Stimulated activated CD8-positive, alpha-beta memory T cell treated with anti-CD3 and anti-CD28 coated beads, Interleukin-12 subunit alpha, Interleukin-12 subunit beta, amount 100 ng/mL, for 4 hours (primary cell): ENCODE measurements at places on chromosomes 4 and X.

DNA sequence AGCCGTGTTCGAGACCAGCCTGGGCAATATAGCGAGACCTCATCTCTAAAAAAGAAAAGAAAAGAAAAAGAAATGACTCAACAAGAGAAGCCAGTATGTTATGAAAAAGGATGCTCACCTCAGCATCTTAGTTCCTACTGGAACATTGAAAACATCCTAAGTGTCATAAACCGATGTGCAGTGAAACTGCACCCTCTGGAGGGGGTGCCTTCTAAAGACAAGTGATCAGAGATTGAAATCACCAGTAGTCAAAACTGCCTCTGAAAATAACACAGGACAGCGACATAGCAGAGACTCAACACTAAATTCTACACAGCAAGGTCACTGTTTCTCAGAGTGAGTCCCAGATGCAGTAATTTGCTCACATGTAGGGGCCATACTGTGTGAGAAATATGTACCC, 28.0 kb upstream of the ATP6AP2 start:
- DNase-seq = no peak

GRCh38 chr4:65645185-65645584, 25.1 kb downstream of the EPHA5 start:
- DNase-seq = no peak

DNA sequence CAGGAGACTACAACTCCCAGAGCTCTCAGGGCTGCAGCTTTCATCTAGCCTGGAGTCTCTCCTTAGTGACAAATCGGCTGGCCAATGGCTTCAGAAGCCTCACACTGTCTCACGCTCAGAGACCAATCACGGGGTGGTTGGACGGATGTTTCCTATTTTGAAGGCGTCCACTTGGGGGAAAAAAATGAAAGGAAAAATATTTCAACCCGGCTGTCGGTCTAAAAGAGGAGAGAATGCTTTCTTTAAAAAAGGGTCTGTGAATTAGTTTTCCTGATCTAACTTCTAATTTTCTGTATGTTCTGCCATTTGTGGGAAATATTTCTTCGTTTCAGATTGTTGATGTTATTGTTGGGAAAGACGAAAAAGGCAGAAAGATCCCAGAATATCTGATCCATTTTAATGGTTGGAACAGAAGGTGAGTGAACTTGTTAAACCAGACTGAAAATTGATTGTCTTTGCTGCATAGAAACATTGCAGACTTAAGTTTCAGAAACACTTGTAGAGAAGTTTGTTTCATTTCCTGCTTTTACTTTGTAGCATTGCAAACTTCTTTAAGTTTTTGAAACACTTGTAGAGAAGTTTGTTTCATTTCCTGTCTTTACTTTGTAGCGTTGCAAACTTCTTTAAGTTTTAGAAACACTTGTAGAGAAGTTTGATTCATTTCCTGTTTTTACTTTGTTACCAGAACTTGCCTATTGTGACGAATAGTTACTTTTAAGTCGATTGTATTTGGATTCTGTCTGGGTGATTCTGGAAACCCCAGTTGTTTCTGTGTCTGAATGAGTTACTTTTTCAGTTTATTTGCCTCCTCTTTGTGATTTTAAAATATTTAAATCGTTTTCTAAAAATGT, 1.6 kb downstream of the MSL3 start:
- peak; percentile 41 for DNase-seq

DNA sequence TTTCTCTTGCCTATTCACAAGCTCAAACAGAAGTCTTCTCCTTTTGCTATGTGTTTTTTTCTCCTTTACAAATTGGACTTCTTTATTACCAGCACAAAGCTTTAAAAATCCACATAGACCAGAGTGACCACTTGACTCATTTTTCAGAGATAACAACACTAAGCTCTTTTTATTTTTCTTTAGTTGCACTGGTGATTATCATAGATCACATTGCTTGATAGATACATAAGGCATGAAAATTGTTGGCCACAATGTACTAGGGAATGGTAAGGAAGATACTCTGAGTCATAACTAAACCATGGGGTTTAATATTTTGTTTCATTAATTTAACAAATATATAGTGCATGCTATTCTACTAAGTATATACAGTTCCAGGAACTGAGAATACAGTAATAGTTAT, 159.0 kb downstream of the GASK1B start:
- no peak for DNase-seq

- DNase-seq = no peak
Observed at GRCh38 chr4:38152721-38153386, 192.7 kb downstream of the PTTG2 start.

- DNase-seq = no peak
Observed at GRCh38 chr4:173273941-173274340, 60.2 kb downstream of the HMGB2 start.

- DNase-seq = no peak
Observed at GRCh38 chr4:142314247-142314646, 531.9 kb downstream of the INPP4B start.

- DNase-seq = no peak
Observed at GRCh38 chr4:150079081-150079581, 886 bp downstream of the DCLK2 start.

- DNase-seq = no peak
Observed at GRCh38 chr4:75702919-75703411, 21.4 kb upstream of the USO1 start.

- no peak for DNase-seq
Observed at GRCh38 chr4:110188113-110188512, 10.3 kb downstream of the ELOVL6 start.

- no peak for DNase-seq
Observed at GRCh38 chr4:182540496-182540895, 297.3 kb downstream of the TENM3 start.

DNA sequence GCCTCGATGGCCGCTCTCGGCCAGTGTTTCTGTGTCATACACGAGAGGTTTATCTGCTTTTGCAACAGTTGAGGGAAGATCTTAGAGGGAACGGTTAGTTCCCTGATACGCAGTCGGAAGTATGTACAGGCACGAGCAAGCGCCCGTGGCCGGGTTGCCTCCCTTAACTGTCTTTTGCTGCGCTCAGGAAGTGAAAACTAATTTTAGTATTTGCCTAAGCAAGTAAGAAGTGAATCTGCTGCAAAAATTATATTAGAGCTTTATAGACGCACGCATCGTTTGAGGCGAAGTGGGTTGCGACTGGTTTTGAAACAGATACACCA, 695 bp downstream of the MTM1 start:
- no peak for DNase-seq

- DNase-seq = no peak
Observed at GRCh38 chr4:154467886-154468285, 23.7 kb downstream of the DCHS2 start.

- no peak for DNase-seq
Observed at GRCh38 chr4:56092540-56092939, 143.8 kb downstream of the CEP135 start.

- DNase-seq = no peak
Observed at GRCh38 chr4:147589586-147589985, 27.6 kb upstream of the TMEM184C start.

GRCh38 chr4:86160426-86160825, 199.4 kb downstream of the MAPK10 start:
- no peak for DNase-seq

DNA sequence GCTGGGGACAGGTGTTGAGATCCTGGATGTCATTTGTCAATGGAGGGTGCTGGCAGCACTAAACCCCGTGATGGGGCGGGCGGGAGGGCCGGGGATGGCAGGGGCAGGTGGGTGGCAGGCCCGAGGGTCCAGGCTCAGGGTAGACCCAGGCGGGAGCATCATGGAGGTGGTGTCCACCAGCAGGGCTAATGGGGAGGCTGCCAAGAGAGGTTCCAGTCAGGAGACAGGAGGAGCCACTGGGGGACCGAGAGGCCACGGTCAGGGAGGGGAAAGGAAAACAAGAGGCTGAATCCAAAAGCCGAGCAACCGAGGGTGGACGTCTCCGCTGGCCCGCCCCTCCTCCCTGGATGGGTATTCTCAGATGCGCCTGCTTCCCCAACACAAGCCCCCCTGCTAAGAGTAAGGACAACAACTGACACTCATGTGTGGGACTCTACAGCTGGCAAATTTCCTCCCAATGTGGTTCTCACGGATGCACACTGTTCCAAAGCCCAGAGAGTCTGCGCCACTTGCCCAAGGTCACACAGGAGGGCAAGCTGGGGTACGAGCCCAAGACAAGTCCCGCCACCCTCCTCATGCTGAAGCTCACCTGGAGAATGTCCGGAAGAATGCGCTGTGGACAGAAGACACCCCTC, 132.0 kb downstream of the CPZ start:
- no peak for DNase-seq

DNA sequence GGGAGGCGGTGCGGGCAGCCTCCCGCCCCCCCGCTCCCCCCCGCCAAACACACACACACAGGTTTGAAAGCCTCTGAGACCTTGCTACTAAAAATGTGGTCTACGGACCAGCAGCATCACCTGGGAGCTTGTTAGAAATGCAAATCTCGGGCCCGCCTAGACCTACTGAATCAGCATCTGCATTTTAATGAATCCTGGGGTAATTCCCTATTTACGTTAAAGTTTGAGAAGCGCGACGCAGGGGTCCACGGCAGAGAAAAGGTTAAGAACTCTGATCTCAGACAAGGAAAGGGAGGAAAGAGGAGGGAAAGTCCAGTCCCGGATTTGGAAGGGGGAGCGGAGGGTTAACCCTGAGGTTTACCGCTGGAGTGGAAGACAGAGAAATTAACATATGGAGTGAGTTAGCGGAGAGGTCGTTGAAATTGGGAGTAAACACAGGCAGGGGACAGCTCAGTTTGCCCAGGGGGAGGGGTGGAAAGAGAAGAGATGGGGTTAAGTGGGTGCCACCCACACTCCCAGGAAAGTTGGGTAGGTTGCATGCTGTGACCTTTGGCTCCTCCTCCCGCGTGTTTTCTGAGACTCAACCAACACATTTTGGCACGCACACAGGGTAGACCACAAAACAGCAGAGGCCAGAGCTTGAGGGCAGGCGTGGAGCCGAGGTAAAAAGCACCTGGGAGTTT, 483.6 kb downstream of the BCOR start:
- peak; percentile 39 for DNase-seq

GRCh38 chr4:140071806-140072205, 82.2 kb downstream of the MAML3 start:
- peak; percentile 43 for DNase-seq

DNA sequence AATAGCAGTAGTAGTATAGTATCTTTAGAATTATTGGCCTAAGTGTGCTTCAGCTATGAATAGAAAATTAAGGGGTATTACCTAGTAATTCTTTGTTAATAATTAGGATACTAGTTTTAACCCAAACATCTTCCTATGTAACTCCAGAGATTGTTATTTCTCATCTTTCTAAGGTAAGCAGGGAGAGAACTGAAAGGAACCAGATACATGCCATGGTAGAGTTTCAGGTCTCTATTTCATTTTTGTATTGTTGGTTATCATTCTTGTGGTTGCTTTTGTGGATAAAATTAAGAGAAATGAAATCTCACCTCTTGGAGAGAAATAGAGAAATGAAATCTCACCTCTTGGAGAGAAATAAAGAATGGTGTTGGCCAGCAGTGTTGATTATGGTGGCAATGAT, 597.1 kb upstream of the CT83 start:
- no peak for DNase-seq

DNA sequence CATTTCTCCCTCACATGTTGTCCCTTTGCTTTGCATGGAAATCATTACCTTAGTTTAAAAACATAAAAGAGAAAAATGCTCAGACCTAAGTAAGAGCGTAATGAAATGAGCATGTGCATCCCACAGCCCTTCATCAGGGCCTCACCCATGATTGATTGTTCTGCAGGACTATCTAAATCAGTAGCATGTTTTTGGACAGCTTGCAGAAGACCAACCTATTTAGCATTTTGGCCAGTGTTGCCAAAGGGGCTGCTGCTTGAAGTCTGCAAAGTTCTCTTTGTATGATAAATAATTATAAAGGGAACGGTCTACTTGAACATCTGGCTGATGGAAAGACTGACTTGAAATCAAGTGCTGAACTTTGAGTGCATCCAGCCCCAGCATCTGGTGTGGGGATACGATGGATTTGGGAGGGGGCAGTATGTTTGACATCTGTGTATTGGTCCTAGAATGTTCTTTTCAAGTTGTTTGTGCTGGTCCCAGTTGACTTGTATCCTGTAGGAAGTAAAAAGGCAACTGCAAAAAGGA, 76.1 kb upstream of the LIMCH1 start:
- no peak for DNase-seq

- DNase-seq = no peak
Observed at GRCh38 chr4:145181091-145181501, 707 bp upstream of the OTUD4 start.

- DNase-seq = no peak
Observed at GRCh38 chrX:122092978-122093377, 1045.6 kb downstream of the GLUD2 start.

DNA sequence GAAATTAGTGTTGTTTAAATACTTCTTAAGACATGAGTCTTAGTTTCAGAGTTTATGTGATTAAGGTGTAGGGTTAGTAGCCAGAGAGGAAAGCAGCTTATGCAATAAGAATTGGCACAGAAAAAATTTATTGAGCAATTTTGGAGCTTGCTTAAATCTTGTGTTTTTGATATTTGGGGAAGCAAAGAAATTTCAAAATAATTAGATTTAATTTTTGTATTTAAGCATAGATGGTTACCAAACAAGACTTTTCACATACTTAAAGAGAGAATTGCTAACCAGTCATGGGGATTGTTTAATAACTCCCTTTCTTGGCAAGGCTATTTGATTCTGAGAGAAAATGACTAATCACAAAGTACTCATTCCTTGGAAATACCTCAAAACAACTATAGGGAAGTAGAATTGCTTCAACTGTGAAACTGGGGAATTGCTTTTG, 202.0 kb upstream of the GRID2 start:
- no peak for DNase-seq

DNA sequence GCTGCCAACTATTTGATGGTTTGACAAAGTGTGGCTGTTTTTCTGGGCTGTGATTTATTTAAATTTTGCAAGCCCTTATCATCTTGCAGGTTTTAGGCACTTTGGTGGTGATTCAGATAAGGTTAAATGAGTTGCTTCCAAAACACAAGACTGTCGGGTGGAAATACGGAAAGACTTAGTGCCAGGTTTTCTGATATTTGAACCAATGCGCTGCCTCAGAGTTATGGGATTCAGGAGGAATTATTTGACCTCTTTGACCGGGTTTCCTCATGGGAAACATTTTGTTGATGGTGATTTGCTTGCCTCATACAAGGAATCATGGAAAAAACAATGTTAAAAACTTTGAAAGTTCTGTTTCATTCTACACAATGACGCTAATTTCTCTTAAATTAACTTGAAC, 136.1 kb upstream of the MAP9 start:
- DNase-seq = no peak

GRCh38 chr4:132513491-132513890, 635.6 kb upstream of the PCDH10 start:
- DNase-seq = no peak

GRCh38 chr4:142427456-142427855, 418.6 kb downstream of the INPP4B start:
- DNase-seq = no peak

- no peak for DNase-seq
Observed at GRCh38 chr4:124111922-124112321, 600.6 kb downstream of the ANKRD50 start.

DNA sequence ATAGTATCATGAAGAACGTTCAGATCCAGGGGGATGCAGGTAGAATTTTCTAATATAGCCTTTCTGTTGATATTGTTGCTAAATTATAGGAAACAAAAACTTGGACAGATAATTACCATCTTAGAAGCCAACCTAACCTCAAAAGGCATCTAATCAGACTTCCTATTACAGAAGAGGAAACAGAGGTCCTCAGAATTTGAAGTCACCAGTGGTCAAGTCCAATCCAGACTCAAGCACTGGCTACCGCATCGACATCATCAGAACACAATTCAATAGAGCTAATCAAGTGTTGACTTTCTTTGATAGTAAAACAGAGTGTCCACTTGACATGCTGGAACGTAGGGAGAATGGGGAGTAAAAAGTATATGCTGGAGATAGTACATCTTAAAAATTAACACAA, 10.3 kb upstream of the ATP10D start:
- no peak for DNase-seq

GRCh38 chr4:124459941-124460310, 252.6 kb downstream of the ANKRD50 start:
- no peak for DNase-seq
